GM23248 (cell line): ENCODE measurements at places on chromosomes 3 and 15. TPM values are rescaled to one million over a fixed set of nuclear protein-coding genes. Genes with fewer than 3 reads are reported as not detected.

DNA sequence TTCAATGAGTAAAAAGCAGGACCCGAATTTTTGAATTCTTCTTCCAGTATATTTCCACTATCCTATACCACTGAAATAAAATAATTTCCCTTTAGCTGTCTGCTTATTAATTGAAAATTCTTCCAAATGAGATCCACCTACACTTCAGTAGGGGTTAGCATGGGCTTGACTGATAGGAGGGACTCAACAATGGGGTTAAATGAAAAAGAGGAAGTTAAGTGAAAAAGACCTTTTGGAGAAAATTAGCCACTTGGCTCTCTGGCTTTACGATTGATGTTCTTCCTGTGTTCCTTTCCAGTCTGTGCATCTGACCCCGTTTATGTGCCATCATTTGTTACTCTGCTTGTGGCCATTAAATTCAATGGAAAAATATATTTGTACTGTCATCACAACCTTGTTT is 54.0 kb upstream of the GCNT3 start:
- H3K36me3 ChIP-seq = no peaks in the 10 kb centered on the region
- peaks cover 9% of the 10 kb centered on the region for H3K4me1 ChIP-seq
- no peak for DNase-seq
- no peaks in the 10 kb centered on the region for H3K27me3 ChIP-seq
- no peak overlapping the region for H3K27ac ChIP-seq

DNA sequence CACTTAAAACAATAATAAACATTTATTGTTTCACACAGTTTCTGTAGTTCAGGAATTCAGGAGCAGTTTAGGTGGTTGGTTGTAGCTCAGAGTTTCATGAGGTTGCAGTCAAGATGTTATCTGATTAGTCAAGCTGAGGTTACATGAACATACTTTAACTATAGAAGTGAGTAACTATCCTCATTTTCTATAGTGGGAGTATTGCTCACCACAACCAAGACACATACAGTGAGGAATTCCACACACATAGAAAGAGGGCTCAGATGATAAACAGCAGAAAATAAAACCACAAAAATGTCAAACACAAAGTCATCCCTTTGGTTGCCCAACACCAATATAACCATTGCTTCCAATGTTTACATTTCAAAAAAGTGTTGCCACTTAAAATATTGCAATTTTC is 13.6 kb downstream of the SCN11A start:
- no peak overlapping the region for H3K4me3 ChIP-seq
- DNase-seq = peak; percentile 87
- H3K36me3 ChIP-seq = no peaks in the 10 kb centered on the region
- peaks cover 13% of the 10 kb centered on the region; the same call in 1 of the 2 replicates for H3K4me1 ChIP-seq
- peaks cover 11% of the 10 kb centered on the region for H3K27me3 ChIP-seq

- H3K4me3 ChIP-seq = no peak overlapping the region
- peaks cover 76% of the 10 kb centered on the region for H3K27me3 ChIP-seq
- no peaks in the 10 kb centered on the region for H3K36me3 ChIP-seq
- peak; percentile 32 for DNase-seq
Observed at GRCh38 chr3:37453393-37454389, 279.3 kb upstream of the LRRFIP2 start.

Gene ZIC1
- total RNA-seq = 18.2 and 25.5 TPM in 2 replicates

Gene ARPP21
- not detected in 2 replicates for total RNA-seq

Gene ISY1
- 28.3 and 33.8 TPM in 2 replicates for total RNA-seq
